ENCODE measurements at places on chromosomes 2 and 18.

DNA sequence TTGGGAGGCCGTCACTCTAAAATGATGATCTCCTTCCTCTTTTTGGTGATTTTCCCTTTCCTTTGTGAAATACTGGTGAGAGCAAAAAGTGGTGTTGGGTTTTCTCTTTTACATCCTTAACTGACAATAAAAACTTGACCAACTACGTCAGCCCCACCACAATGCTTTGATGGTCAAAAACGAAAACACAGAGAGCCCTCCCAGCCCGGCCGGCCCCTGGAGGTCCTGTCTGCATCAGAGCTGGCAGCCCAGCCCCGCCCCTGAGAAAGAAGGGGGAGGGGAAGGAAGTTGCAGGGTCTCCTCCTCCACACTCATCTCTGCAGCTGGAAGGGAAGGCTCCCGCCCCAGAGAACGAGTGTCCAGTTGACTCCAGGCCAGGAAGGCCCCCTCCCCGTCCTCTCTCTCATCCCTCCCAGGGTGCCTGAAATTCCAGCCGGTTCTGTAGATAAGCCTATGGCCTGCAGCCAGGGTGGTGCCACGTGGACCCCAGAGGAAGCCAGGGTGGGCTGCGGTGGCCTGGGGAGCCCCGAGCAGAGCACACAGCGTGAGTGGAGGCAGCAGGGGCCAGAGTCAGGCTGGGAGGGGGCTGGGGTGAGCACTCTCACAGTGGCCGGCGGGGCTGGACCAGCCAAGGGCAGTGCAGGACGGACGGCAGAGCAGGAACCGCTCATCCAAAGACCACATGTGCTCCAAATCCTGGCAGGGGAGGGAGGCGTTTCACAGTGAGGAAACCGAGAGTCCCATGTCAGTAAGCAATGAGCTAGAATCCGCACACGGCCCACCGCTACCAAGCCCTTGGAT, 19.8 kb downstream of the BIN1 start:
- no peak for DNase-seq

GRCh38 chr2:88729061-88729745, 37.7 kb downstream of the RPIA start:
- no peak for DNase-seq

DNA sequence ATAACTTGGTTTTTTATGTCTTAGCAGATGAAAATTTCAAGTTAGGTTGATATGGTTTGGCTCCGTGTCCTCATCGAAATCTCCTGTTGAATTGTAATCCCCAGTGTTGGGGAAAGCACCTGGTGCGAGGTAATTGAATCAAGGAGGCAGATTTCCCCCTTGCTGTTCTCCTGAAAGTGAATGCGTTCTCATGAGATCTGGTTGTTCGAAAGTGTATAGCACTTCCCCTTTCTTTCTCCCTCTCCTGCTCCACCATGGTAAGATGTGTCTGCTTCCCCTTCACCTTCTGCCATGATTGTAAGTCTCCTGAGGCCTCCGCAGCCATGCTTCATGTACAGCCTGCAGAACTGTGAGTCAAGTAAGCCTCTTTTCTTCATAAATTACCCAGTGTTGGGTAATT, 242.1 kb upstream of the TNP1 start:
- DNase-seq, result no peak

DNA sequence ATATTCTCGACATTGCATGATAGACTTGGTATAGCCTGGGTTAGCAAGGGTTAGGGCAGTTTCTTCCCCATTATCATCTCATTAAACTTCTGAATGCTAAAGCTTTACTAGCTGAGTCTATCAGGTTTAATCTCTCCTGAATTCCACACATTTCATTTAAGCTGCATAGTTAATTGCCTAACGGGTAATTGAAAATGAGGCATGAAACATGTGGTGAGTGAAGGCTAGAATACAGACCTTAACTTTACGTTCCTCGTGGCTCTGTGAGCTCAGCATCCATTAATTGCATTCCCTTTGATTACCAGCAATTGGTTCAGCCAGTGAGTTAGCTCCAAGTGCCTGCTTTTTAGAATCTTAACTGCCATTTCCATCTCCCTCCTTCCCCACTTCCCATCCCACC, 126.5 kb upstream of the MEX3C start:
- DNase-seq, result no peak

- no peak for DNase-seq
These were observed 286.0 kb downstream of the TRIB2 start for GRCh38 chr2:13002536-13003331.

GRCh38 chr2:19868701-19869580, 32.8 kb downstream of the TTC32 start:
- peak; percentile 70 for DNase-seq

Data from activated T-cell treated with anti-CD3 and anti-CD28 coated beads, Interleukin-2, amount 50 U/mL, for 48 hours (primary cell).